Left ventricle myocardium inferior (tissue), 1 donor: ENCODE measurements at places on chromosomes 4 and X.

GRCh38 chr4:161519611-161520010, 644.2 kb downstream of the FSTL5 start:
- no peak for DNase-seq

- no peak for DNase-seq
Measured at GRCh38 chrX:134803060-134803459, 144.8 kb upstream of the PLAC1 start.

GRCh38 chr4:74932832-74933561, at the start of gene PARM1:
PARM1 (plus strand) TSS chr4:74933116; CDS start chr4:74933328, 212 bp downstream.
- peak; percentile 92 for DNase-seq

DNA sequence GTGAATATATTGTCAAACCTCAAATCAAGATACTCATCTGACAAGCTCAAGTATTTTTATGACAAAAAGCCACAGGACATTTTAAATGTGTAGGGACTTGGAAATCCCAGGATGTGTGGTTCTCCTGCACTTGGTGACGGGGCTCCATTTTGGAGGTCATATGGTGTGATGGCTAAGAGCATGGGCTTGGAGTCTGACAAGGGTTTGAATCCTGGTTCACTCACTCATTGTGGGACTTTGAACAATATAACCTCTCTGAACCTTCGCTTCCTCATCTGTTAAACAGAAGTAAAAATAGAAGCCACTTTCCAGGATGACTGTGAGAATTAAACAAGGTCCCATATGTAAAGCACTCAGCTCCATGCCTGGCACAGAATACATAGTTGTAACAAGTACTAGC, 99.6 kb downstream of the SMIM20 start:
- no peak for DNase-seq

DNA sequence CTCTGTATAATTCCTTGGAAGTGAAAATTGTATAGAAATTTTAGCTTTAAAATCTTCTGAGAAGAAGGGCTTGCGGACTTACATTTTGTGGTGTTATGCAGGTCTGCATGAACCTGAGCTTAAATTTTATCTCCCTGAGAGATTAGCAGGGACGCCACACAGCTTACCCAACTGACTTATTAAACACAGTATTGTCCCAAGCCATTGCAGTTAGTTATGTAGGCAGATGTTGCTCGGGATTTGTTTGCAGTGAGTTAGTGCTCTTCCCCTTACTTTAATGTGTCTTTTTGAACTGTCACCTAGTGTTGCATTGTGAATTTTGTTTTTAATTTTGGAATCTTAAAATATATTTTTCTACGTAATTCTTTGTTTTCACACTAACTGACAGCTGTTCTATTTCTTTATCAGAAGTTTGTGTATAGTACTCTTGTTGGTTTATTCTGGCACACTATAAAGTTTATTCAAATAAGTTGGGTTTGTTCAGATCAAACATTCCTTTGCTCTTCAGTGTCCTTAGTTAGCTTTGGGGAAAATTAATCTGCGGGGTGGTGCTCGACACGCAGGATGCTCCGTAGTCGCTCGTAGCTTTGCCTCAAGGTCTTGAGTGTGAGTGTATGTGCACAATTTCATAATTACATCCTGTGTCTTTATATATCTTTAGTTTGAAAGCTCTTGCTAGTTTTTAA, 145.4 kb downstream of the STIM2 start:
- DNase-seq, result no peak

GRCh38 chr4:40292313-40292759, 42.8 kb upstream of the CHRNA9 start:
- no peak for DNase-seq

GRCh38 chr4:165301833-165302232, 25.6 kb upstream of the MSMO1 start:
- DNase-seq, result no peak

- no peak for DNase-seq
Measured at GRCh38 chr4:106201373-106201772, 114.6 kb downstream of the TBCK start.

- DNase-seq, result no peak
Measured at GRCh38 chr4:101157415-101158133, 189.8 kb downstream of the PPP3CA start.
